ENCODE measurements at places on chromosomes 5 and 9.

GRCh38 chr5:151318850-151319732 is 15.5 kb upstream of the SLC36A3 start:
- DNase-seq, result peak; percentile 29

DNA sequence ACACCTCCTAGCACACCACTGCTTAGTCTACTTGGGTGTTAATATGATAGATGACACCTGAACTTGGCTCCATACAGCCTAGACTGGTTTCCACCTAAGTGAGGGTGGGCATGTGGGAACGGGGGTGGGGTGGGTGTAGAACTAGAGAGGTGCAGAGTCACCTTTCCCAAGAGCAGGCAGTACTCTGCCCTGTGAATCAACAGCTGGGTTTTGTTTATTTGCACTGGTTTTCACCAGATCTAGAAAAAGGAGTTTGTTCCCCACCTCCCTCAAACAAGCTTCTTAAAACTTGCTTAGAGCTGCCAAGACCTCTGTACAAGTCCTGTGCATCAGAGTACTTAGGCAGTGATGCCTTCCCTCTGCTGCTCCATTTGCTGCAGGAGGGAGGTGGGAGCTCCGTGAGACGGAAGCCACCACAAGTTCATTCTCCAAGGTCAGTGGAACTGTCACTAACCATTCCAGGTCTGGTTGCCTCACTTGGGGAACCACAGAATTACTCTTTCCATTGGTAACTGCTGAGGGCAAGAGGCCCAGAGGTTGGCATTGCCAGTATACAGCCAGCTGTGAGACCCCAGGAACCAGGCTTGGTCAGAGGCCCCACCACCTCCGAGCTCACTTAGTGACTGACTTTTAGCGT is 163.5 kb downstream of the NR3C1 start:
- no peak for DNase-seq

DNA sequence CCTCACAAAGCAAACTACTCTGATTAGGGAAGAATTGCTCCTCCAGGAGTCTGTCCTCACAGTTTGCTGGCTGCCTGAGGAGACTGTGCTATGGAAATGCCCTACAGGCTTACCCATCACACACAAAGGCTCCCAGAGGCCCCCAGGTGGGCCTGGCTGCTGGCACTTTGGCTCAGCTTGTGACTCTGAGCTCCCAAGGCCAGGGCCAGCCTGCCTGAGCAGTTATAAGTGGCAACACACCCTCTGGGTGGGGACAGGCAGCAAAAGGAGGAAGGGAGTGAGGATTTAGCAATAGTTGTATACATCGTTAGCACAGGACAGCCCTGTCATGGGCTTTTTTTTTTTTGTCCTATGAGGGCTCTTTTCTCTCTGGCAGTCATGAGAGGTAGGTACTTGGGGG is 103.5 kb downstream of the DAPK1 start:
- no peak for DNase-seq

GRCh38 chr5:172446336-172447051 is 7.8 kb downstream of the SH3PXD2B start:
- DNase-seq, result no peak

DNA sequence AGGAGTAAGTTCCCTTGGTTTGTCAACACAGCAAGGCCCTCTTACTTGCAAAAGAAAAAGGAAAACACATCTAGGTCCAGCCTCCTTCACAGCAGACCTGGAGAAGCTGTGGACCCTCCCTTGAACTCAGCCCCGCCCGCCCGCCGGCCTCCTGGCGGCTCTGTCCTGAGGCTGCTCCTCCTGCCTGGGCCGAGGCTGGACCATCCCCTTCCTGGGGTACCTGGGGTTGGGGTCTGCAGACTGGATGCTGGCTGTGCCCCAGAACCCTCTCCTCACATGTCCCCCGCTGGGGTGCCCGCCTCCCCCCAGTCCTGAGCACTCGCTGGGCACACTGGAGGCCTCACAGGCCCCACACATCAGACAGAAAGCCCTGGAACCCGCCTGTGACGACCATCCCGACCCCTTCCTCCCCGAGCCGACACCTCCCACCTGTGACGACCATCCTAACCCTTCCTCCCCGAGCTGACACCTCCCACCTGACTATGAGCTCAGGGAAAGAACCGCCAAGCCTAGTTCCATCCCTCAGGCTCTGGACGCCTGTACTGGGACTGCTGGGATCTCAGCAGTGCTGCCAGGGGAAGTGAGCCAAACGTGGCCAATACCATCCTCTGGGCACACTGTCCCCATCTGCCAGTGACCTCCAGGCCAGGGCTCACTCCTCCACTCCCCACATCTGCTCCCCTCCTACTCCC is 7.2 kb upstream of the TMEM210 start:
- no peak for DNase-seq

DNA sequence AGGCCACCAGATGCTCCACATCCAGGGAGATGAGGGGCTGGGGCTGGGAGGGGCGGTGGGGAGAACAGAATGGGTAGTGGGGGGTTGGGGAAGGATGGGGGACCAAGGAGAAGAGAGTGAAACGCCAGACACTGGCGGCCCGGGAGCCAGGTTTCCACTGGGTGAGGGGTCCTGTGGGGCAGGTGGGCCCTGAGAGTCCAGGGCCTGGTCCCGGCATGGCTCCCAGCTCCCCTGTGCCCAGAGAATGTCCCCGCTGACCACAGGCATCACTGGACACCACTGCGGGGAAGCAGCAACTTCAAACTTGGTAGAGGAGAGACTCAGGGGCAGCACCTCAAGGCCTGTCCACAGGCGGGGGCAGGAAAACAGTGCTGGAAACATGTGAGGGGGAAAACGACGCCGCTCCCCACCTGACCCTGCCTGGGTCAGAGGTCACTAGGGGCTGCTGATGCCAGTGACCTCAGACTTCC is 13.2 kb downstream of the NINJ1 start:
- no peak for DNase-seq

DNA sequence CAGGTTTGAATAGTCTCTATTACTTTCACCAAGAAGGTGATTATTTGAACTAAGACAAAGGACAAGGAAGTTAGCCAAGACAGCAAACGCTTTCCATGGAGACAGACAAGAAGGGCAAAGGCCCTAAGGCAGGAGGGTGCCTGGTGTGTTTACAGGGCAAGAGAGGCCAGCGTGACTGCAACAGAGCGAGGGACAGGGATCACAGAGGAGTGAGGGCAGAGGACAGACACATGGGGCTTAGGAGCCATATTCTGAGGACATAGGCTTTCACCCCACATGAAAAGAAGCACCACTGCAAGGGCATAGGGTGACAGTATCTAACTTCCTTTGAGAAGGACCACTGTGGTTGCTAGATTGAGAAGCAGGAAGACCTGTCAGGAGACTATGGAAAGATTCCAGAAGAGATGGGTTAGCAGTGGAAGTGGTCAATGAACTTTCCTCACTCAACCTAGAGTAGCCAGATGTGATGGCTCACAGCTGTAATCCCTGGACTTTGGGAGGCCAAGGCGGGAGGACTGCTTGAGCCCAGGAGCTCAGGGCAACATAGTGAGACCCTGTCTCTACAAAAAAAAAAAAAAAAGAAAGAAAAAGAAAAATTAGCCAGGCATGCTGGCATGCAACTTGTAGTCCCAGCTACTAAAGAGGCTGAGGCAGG is 5.0 kb upstream of the HAVCR1 start:
- DNase-seq, result no peak

GRCh38 chr5:122773619-122774018 is 1.3 kb upstream of the SNX2 start:
- no peak for DNase-seq

DNA sequence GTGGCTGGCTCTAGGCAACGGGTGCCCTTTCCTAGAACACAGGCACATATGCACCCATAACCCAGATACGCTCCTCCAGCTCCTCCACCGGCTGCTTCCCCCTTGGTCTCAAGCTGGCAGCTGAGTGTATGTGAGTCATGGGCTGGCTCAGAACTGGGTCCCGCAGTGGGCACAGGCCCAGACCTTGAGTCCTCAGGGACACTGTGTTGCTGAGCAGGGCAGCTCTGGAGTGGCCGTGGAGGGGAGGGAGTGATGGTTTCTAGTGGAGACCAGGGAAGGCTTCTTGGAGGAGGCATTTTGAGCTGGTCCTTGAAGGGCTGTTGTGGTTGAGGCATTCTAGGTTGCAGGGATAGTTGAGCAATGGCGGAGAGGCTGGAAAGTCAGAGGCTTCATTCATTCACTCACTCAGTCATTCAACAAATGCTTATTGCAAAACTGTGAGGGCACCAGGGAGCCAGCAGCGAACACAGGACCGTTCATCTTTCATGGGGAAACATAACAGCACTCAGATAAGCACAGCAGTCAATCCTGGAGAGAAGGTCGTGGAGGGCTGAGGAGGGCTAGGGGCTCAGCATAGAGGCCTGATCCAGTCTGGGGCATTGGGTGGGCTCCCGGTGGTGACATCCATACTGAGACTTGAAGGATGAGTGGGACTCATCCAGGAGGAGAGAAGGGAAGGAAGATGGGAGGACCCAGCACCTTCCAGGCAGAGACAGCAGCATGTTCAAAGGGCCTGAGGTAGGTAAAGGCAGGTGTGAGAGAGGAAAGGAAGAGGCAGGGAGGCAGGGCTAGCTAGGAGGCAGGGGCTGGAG is 2.4 kb downstream of the BBLN start:
- no peak for DNase-seq

DNA sequence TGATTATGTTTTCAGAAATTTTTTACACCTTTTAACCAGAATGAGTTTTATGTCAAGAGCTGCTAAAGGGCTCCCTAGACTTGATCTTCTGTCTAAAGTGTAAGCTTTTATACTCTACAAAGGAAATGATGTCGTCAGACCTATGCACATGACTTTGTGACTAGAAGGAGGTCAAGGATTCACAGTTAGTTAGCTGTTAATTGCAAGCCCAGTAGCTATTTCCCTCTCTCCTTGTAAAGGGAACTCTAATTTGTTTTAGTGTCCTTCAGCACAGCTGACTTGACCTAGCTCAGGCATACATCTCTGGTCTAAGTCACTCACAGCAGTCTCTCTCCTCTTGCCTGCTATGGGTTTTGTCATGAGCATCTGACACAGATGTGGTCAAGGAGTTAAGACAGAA is 173.5 kb upstream of the NREP start:
- DNase-seq, result no peak

GRCh38 chr5:72071906-72072305 is 35.4 kb upstream of the MAP1B start:
- no peak for DNase-seq

DNA sequence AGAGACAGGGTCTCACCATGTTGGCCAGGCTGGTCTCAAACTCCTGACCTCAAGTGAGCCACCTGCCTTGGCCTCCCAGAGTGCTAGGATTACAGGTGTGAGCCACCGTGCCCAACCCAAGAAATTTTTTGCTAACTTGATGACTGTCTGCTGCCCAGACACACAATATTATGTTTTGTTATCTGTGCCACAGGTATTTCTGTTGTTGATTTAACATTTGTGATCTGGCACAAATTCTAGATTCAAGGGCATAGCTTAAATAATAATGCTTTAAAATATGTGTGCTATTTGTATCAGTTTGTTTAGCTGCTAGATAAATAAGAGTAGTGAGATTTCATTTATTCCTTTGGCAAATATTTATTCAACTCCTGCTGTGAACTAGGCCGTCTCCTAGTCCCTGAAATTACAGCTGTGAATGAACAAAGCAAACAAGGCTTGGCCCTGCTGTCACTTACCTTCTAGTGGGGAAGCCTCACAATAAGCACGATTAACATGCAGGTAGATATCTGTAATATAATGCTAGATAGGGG is 35.3 kb downstream of the GAPVD1 start:
- DNase-seq, result no peak

GRCh38 chr5:60797482-60798153 is 46.5 kb downstream of the ELOVL7 start:
- no peak for DNase-seq

DNA sequence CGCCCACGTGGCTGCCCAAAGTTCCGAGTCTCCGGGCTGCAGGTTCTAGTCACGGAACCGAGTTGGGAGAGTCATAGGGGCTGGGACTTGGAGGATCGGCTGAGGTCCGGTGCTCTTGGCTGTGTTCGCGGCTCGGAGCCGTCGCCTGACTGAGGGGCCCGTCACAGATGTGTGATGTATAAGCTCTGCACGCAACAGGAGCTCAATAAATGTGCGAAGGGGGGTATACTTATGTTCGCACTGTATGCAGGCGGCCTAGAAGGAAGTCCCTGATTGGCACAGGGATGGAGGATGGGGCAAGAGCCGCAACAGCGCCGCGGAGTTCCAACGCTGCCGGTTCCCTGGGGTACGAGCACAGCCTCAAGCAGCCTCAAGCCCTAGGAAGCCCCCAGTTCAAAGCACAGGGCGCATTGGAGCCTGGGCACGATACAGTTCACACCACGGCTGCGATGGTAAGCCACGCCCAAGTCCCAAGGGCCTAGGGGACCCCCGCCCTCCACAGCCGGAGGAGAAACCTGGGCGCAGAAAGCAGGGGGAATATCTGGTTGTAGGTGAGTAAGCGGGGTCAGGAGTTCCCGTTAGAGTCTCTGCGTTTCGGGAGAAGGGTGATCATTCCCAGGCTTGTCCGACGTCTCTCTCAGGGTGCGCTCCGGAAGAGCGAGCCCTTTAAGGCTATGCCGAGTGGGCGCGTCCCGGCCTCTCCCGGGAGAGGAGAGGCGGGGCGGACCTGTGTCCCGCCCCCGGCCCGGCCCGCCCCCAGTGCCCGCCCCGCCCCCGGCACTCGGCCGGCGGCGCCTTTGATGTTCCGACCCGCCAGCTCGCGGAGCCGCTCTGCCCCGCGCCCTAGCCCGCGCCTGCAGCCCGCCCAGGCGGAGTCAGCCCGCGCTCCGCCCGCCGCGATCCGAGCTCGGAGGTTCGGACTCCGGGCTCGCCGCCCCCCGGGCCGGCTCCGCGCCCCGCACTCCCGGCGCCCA is at the start of gene TCF7:
TSS of gene TCF7 (plus strand) at position 780 of the 974 bp plus-strand sequence. CDS start 226 bp downstream, outside the sequence.
- DNase-seq, result peak; percentile 96

DNA sequence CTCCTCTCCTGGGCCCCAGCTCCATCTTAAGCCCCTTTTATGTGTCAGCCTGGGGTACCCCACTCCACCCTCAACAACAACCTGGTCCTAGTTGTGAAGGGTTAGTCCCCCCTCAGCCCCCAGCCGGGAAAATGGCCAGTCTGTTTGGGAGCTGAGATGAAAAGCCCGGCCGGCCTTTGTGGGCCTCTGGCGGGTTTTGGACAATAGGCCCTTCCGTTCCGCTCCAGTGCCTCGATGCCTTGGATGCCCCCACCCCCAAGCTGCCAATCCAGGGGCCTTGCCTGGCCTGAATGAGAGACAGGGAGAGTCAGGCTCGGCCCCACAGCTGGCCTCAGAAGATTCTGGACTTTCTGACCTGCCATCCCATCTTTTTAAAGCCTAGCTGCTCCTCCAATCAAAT is 9.2 kb downstream of the CNTFR start:
- DNase-seq, result no peak

GRCh38 chr5:107915176-107915812 is 244.6 kb upstream of the EFNA5 start:
- no peak for DNase-seq

GRCh38 chr9:108953983-108954574 is 19.9 kb downstream of the ABITRAM start:
- DNase-seq, result peak; percentile 48

GRCh38 chr9:129979071-129979745 is 63.8 kb downstream of the FNBP1 start:
- DNase-seq, result no peak

DNA sequence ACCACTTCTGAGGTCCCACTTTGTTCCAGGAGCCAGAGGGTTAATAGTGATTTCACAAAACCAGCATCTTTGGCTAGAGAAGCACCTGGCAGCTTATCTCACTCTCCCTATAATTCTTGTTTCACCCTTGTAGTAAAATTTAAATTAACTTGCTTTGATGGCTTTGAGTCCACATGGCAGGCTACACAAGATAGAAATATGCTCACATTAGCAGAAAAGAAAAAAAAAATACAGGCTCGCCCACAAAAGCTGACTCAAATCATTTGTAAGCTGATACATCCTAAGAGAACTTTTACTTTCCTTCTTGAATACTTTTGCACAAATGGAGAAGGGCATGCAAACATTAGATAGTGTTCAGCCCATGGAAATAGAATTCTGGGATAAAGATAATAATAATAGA is 36.2 kb downstream of the TNFSF15 start:
- DNase-seq, result no peak

All from GM13976 (cell line).